ENCODE measurements at places on chromosomes 11 and 22. TPM values are rescaled to one million over a fixed set of nuclear protein-coding genes. Genes with fewer than 3 reads are reported as not detected.
A peak's percentile ranks its signal among the peaks of the same experiment; 100 is the strongest.

- no peaks in the 10 kb centered on the region for H3K36me3 ChIP-seq
- no peak for DNase-seq
- no peaks in the 10 kb centered on the region for H3K27me3 ChIP-seq
- no peak overlapping the region for H3K4me3 ChIP-seq
- no peak overlapping the region for H3K27ac ChIP-seq
These were observed 37.3 kb downstream of the OR10A6 start for GRCh38 chr11:7893796-7894195.

MS4A1 gene
- not detected for total RNA-seq

- no peak overlapping the region for H3K27ac ChIP-seq
- H3K4me3 ChIP-seq, result no peak overlapping the region
- no peaks in the 10 kb centered on the region for H3K27me3 ChIP-seq
- no peaks in the 10 kb centered on the region for H3K36me3 ChIP-seq
These were observed 359.3 kb downstream of the CADM1 start for GRCh38 chr11:115144914-115145313.

DNA sequence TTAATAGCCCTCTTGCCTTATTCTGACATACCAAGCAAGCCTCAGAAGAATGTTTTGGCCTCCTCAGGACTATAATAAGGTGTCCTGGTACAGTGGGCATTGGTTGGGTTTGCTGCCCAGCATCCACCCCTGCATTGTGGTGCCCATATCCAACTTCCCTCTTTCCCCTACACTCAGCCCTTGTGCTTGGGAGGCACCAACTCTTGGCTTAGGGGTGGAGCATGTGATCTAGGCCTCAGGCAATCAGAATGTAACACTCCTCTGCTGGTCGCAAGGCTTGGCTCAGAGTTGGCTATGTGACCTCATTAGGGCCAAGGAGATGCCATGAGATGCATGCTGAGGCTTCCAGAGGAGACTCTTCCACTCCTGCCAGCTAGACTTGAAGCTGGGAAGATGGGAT is 123.0 kb downstream of the CSNK2A3 start:
- no peak for DNase-seq
- H3K36me3 ChIP-seq, result no peaks in the 10 kb centered on the region
- no peak overlapping the region for H3K27ac ChIP-seq
- no peak overlapping the region for H3K4me3 ChIP-seq
- H3K4me1 ChIP-seq, result peaks cover 4% of the 10 kb centered on the region

DNA sequence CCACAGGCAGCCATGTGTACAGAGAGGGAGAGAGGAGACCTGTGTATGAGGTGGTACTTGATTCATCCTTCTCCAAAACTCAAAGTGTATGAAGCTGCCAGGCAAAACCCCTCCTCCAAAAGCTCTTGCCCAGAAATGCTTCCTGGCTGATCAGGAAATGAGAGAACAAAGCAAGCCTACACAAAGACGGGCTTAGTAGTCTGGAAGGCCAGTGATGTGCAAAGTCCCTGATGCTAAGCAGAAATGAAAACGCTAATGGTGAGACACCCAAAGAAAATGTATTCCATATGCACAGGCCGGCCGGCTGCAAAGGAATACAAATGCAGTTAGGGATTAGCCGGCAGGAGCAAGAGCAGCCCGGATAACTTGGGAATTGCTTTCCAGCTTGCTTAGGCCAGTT is 234.9 kb upstream of the CADM1 start:
- no peak overlapping the region for H3K27ac ChIP-seq
- H3K4me1 ChIP-seq, result no peaks in the 10 kb centered on the region
- no peak overlapping the region for H3K4me3 ChIP-seq
- no peaks in the 10 kb centered on the region for H3K36me3 ChIP-seq
- no peak for DNase-seq
- H3K27me3 ChIP-seq, result no peaks in the 10 kb centered on the region

GRCh38 chr11:4388221-4388620 is 5.3 kb downstream of the TRIM21 start:
- H3K27me3 ChIP-seq, result no peaks in the 10 kb centered on the region
- peaks cover 13% of the 10 kb centered on the region for H3K36me3 ChIP-seq
- H3K4me1 ChIP-seq, result peaks cover 13% of the 10 kb centered on the region
- no peak for DNase-seq
- no peak overlapping the region for H3K27ac ChIP-seq
- no peak overlapping the region for H3K4me3 ChIP-seq

- H3K27me3 ChIP-seq, result no peaks in the 10 kb centered on the region
- H3K36me3 ChIP-seq, result no peaks in the 10 kb centered on the region
- H3K27ac ChIP-seq, result peak overlapping the region; percentile 93
- H3K4me1 ChIP-seq, result peaks cover 38% of the 10 kb centered on the region
- peak; percentile 86 for DNase-seq
These were observed 865 bp downstream of the RBM14 start for GRCh38 chr11:66617155-66617834.

DCDC1 gene
- not detected for total RNA-seq

- H3K4me1 ChIP-seq, result no peaks in the 10 kb centered on the region
- DNase-seq, result no peak
These were observed 41.7 kb upstream of the SC5D start for GRCh38 chr11:121250843-121251242.

PPP2R5B gene
- 20.6 TPM for total RNA-seq

- no peak overlapping the region for H3K4me3 ChIP-seq
- H3K27me3 ChIP-seq, result no peaks in the 10 kb centered on the region
- no peak overlapping the region for H3K27ac ChIP-seq
- no peaks in the 10 kb centered on the region for H3K36me3 ChIP-seq
- H3K4me1 ChIP-seq, result peaks cover 33% of the 10 kb centered on the region
These were observed 33.3 kb upstream of the NNMT start for GRCh38 chr11:114262681-114263512.

GRCh38 chr11:78763664-78764063 is 189.0 kb upstream of the NARS2 start:
- DNase-seq, result no peak
- H3K27ac ChIP-seq, result no peak overlapping the region
- no peaks in the 10 kb centered on the region for H3K27me3 ChIP-seq
- H3K4me3 ChIP-seq, result no peak overlapping the region
- no peaks in the 10 kb centered on the region for H3K4me1 ChIP-seq

DNA sequence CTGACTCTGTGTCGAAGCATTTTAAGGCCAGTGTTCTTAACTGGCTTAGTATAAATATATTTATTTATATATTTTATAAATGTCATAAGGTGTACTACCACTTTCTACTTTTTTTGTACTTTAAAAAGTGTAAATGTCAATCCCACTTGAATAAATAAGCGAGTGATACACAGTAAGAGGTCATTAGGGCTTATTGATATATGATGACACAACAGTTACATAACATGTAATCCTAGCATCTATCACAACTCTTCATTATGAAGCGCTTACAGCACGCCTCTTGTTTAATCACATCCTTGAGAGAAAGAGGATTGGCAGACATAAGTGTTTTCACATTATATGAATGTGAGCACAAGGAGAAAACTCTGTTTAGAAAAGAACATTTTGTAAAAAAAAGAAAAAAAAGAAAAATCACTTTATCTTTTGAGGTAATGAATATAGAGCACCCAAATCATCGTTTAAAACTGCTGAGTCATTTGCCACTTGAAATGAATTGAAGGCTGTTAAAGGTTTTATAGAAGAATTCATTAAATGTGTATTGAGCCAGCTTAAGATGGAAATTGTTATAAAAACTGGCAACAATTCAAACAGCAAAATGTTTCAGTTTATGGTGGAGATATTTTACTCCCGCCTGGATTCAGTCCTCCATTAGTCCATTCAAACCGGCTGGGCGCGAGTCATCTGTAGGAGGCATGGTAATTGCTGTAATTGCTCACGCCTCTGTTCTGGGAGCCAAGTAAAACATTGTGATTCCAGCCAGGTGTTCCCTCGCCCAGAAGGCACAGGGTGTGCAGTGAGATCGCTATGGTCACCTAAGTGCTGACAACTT is 627.3 kb upstream of the KIRREL3 start:
- H3K27me3 ChIP-seq, result no peaks in the 10 kb centered on the region
- DNase-seq, result no peak
- H3K27ac ChIP-seq, result no peak overlapping the region
- no peaks in the 10 kb centered on the region for H3K36me3 ChIP-seq
- H3K4me3 ChIP-seq, result no peak overlapping the region

DNA sequence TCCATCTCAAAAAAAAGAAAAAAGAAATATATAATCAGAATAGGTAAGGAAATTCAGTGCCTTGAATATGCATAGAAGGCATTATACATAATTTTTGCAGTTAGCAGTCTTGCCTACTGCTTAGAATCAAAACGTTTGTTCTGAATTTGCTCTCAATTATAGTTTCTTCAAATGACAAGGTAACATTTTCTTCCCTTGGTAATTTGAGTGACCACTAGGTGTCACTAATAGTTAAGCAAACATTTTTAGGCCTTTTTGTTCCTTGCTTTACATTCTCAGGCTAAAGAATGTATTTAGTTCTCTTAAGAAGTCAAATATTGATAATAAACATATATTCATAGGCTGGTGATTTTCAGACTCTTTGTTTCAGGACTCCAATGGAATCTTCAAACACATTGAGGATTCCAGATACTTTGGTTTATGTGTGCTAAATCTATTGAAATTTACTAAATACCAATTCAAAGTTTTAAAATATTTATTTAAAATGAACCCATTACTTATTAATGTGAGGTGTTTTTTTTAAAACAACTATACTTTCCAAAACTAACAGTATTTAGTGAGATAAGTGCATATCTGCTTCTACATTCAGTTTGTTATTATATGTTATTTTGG is 55.0 kb upstream of the DEPDC7 start:
- H3K27ac ChIP-seq, result no peak overlapping the region

DNA sequence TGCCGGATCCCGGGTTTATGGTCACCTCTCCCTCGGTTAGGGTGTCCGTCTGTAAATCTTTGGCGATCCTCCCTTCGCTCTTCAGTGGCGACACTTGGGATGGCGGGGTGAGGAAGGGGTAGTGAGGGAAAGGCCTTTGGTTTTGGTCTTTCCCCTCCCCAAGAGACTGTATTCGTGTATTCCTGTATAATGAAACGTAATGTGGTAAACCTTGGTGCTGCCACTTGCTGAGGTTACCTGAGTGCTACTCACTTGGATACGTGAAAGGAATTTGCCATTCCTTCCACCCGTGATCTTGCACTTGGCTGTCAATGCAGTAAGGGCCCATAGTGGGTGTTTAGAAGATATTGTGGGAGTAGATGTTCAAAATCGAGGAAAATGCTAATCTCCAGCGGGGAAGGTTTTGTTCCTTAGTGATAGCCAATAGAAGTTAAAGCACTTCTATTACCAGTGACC is 578 bp upstream of the NUP160 start:
- peak overlapping the region; percentile 88 for H3K27ac ChIP-seq
- H3K27me3 ChIP-seq, result no peaks in the 10 kb centered on the region
- H3K4me3 ChIP-seq, result peak overlapping the region; percentile 73
- no peaks in the 10 kb centered on the region for H3K36me3 ChIP-seq
- no peak for DNase-seq

GRCh38 chr11:2136952-2137201 is 2.3 kb downstream of the IGF2 start:
- H3K4me1 ChIP-seq, result no peaks in the 10 kb centered on the region
- no peak overlapping the region for H3K27ac ChIP-seq
- peaks cover 26% of the 10 kb centered on the region for H3K27me3 ChIP-seq
- DNase-seq, result no peak
- peak overlapping the region; percentile 57 for H3K4me3 ChIP-seq

GRCh38 chr22:20436768-20437612 is 635 bp downstream of the SCARF2 start:
- peak overlapping the region; percentile 80 for H3K27ac ChIP-seq
- peaks cover 3% of the 10 kb centered on the region for H3K36me3 ChIP-seq
- H3K4me3 ChIP-seq, result peak overlapping the region; percentile 83
- no peaks in the 10 kb centered on the region for H3K27me3 ChIP-seq
- no peaks in the 10 kb centered on the region for H3K4me1 ChIP-seq

DNA sequence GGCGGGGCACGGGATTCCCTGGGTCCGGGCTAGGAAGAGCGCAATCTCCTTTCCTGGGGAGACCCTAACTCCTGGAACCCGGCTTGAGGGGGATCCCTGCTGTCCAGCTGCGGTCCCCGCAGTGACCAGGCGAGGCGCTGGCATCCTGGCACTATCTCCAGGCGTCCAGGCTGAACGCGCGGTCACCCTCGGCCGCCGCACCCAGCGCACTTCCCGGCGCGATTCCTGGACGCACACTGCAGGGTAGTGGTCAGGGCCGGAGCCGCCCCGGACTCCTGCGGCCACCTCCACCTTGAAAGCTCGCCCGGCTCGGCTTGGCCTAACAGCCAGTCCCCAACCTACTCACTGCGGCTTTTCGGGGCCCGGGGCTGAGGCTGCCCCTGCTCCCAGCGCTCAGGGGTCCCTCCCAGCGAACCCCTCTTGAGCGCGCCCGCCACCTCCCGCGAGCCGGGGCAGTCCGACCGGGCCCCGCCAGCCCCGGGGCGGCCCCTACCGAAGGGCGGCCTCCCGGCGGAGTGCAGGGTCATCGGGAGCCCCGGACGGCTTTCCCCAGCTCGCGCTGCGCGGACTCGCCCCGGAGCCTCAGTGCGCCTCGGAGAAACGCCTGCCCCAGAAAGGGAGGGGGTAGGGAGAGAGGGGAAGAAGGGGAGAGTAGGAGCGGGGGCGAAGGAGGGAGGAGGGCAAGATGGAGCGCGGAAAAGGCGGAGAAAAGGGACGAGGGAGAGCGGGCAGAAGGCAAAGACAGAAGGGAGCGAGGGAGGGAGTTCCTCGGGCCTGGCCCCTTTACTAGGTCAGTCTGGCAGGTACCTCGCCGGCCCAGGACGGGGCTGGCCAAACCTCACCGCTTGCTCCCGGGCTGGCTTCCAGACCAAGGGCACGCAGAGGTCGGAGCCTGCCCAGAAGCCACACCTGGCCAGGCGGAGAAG is 1.0 kb downstream of the POU2AF3 start:
- no peaks in the 10 kb centered on the region for H3K4me1 ChIP-seq
- peak; percentile 68 for DNase-seq
- peaks cover 7% of the 10 kb centered on the region for H3K27me3 ChIP-seq
- peak overlapping the region; percentile 64 for H3K27ac ChIP-seq
- H3K36me3 ChIP-seq, result no peaks in the 10 kb centered on the region
- H3K4me3 ChIP-seq, result peak overlapping the region; percentile 54

DNA sequence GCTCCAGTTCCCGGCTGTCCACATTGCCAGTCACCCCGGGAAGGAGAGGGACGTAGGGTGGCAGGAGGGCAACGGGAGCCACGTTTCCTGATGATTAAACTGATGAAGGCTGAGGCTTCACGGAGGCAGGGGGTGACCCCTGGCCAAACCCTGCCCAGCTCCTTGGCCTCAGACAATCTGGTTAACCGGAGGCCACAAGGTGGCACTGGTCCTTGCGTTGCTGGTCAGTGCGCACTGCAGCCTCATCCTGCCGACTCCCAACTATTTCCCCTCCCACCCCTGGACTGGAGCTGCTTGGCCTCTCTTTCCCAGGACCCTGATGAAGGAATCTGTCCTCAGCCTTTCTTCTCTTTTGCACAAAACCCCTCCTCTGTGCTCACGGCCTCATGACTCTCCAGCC is 75.3 kb downstream of the PDE2A start:
- H3K36me3 ChIP-seq, result no peaks in the 10 kb centered on the region
- no peaks in the 10 kb centered on the region for H3K4me1 ChIP-seq
- peak; percentile 71 for DNase-seq
- H3K27me3 ChIP-seq, result no peaks in the 10 kb centered on the region
- H3K27ac ChIP-seq, result no peak overlapping the region

- H3K27ac ChIP-seq, result no peak overlapping the region
- no peak for DNase-seq
- H3K4me3 ChIP-seq, result no peak overlapping the region
- H3K4me1 ChIP-seq, result peaks cover 6% of the 10 kb centered on the region
- H3K27me3 ChIP-seq, result no peaks in the 10 kb centered on the region
- no peaks in the 10 kb centered on the region for H3K36me3 ChIP-seq
These were observed 540.8 kb downstream of the INSC start for GRCh38 chr11:15655552-15655951.

GRCh38 chr11:68013611-68014156 is 3.6 kb downstream of the ALDH3B1 start:
- H3K4me1 ChIP-seq, result peaks cover 65% of the 10 kb centered on the region
- H3K27me3 ChIP-seq, result no peaks in the 10 kb centered on the region
- no peak for DNase-seq
- H3K36me3 ChIP-seq, result no peaks in the 10 kb centered on the region
- H3K4me3 ChIP-seq, result no peak overlapping the region

CATSPER1 gene
- total RNA-seq, result not detected

Data from heart left ventricle (tissue), 16 donors.